GM10248 (cell line): ENCODE measurements at places on chromosomes 7 and 10.

- DNase-seq = no peak
Measured at GRCh38 chr7:50449501-50449880, 659 bp downstream of the FIGNL1 start.

DNA sequence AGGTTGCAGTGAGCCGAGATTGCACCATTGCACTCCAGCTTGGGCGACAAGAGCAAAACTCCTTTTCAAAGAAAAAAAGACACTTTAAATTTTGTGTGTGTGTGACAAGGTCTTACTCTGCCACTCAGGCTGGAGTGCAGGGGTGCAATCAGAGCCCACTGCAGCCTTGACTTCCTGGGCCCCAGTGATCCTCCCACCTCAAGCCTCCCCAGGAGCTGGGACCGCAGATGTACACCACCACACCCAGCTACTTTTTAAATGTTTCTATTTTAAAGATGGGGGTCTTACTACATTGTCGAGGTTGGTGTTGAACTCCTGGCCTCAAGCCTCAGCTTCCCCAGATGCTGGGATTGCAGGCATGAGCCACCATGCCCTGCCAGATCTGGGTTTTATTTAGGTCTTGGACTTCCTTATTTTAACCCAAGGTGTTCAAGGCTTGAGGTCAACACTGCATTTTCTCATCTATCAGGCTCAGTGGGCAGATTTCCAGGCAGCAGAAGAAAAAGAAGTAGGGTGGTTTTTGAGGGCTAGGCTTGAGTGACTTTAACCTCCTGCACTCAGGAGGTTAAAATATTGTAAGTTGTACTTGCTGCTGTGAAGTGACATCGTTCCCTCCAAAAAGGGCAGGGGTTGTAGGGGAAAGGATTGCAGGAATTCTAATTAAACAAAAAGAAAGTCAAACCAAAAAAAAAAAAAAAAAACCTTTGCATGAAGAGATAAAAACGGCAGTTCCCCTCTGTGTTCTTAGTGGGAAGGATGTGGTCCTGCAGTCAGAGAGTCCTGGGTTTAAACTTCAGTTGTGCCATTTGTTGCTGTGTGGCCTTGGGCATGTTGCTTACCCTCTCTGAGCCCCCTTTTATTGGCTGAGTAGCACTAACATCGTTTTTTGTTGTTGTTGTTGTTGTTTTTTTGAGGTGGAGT lies 71.5 kb downstream of the CARD11 start:
- peak; percentile 50 for DNase-seq

DNA sequence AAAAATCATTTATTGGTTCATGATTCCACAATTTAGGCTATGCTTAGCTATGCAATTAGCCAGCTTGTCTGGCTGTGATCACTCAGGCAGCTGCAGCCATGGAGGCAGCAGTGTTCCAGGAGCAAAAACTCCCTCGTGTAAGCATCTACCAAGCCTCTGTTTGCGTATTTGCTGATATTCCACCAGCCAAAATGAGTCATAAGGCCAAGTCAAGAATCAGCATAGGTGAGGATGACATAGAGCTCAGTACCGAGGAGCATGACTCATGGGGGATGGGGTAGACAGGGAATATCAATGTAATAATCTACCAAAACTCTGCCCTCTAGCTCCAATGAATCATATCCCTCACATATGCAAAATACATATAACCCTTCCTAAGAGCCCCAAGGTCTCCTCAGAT lies 63.3 kb downstream of the IMMP2L start:
- DNase-seq = no peak

DNA sequence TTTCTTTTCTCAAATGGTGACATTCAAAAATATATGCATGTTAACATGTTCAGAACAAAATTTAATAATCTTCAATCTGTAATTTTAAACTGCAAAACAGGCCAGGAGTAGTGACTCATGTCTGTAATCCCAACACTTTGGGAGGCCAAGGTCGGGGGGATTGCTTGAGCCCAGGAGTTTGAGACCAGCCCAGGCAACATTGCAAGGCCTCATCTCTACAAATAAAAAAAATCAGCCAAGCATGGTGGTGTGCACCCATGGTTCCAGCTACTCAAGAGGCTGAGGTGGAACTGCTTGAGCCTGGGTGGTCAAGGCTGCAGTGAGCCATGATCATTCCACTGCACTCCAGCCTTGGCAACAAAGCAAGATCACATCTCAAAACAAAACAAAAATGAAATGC lies 394.3 kb downstream of the PARD3 start:
- DNase-seq = no peak

GRCh38 chr10:32166365-32166764 lies 110.1 kb upstream of the KIF5B start:
- DNase-seq = no peak

- DNase-seq = peak; percentile 17
Measured at GRCh38 chr7:101550641-101551541, 78.2 kb downstream of the MYL10 start.

- peak; percentile 20 for DNase-seq
Measured at GRCh38 chr10:119919826-119920225, 27.3 kb downstream of the SEC23IP start.

GRCh38 chr7:96308253-96308949 lies 13.5 kb downstream of the SLC25A13 start:
- DNase-seq = no peak
